Stimulated activated CD8-positive, alpha-beta memory T cell treated with anti-CD3 and anti-CD28 coated beads, Interleukin-4, amount 100 ng/mL, for 1 hour (primary cell): ENCODE measurements at places on chromosomes 3 and 15.

DNA sequence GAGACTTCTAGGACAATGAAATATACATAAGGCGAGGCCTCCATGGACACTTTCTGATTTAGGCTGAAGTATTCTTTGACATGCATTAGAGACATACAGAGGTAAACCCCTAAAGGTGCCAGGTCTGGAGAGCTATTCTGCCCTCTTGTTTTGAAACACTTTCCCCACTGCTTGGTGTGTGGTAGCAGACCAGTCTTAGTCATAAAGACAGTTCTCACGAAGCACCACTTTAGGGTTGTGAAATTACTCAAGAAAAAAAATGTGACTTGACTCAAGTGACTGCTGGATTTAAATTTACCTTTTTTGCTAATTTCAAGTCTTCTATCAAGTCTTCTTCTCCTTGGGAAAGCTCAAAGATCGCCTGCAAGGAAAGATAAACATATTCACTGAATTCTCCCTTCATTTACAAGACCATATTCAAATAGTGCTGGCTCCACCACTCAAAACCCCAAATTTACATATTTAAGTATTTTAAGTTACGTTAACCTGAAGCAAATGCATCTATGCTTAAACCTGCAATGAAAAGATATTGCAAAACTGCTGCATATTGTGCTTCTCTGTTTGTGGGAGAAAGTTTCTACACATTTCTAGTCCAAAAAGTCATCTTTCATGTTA, 48.4 kb downstream of the ARHGEF3 start:
- no peak for DNase-seq

- no peak for DNase-seq
Measured at GRCh38 chr3:87333393-87333892, 57.1 kb upstream of the POU1F1 start.

- no peak for DNase-seq
Measured at GRCh38 chr3:14858105-14858504, 39.3 kb downstream of the FGD5 start.

DNA sequence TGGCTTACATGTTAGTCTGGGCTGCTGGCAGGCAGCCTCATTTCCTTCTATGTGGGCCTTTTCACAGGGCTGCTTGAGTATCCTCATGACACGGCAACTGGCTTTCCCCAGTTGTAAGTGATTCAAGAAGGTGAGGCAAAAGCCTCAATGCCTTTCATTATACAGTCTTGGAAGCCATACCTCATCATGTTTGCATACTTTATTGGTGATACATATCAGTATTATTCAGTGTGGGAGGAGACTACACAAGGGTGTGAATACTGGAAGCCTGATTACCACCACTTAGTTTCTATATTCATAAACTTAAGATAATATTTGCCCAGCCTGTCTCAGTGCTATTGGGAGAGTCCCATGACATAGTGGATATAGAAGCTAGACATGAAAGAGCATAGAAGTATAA, 346.8 kb downstream of the SOX2 start:
- DNase-seq, result no peak

DNA sequence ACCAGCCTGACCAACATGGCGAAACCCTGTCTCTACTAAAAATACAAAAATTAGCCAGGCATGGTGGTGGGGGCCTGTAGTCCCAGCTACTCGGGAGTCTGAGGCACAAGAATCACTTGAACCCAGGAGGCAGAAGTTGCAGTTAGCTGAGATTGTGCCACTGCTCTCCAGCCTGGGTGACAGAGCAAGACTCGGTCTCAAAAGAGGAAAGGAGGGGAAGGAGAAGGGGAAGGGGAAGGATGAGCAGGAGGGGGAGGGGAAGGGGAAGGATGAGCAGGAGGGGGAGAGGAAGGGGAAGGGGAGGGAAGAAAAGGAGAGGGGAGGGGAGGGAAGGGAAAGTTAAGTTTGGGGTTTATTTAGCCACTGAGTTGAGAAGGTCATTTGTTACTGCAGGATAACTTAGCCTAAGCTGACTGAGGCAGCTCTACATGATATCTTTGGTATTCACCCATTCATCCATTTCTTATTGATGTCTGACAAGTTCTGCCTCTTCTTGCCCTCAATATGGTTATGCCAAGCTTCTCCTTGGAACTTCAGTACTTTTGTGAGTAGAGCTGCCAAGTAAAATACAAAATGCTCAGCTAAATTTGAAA, 15.9 kb upstream of the ABHD2 start:
- no peak for DNase-seq

DNA sequence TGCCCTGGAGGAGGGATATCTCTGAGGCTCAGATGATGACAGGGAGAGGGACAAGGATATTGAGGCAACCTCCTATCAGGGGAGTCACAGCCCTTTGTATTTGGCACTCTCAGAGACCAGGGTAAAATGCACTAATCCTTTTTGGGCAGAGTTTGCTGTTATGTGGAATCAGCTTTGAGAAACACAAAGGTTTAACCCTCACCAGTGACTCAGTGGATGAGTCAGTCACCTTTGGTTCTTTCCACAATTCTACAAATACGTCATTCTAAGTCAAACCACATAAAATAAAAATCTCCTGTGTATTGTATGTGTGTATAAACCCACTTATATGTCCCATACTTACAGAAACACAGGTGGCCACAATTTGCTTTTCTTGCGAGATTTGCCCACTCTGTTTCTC, 5.1 kb downstream of the LSAMP start:
- no peak for DNase-seq

DNA sequence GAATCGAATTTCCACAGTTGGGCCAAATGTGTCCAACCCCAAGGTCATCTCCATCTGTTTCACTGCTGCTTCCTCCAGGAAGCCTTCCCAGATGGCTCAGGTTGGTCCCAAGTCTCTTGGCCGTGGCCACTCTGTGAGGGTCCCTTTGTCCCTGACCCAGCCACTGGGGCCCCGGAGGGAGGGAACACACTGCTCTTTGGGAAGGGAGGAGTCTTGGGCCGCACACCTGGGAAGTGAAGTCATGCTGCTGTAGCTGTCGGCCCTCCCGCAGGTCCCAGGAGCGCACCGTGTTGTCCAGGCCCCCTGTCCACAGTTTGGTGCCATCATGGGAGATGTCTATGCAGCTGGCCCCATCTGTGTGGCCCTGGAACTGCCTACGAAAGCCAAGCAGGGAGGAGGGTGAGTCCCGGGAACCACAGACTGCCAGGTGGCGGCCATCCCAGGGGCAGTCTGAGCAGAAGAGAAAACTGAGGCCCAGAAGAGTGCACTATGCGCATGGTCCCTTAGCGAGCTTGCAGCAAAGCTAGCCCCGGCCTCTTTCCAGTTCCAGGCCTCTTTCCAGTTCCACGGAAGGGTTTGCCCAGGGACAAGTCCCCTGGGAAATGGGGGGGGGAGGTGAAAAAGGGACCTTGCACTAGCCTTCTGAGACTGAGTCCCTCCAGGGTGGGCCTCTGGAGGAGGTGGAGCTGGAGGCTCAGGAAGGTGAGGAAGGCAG, 44.6 kb downstream of the TLE3 start:
- no peak for DNase-seq

GRCh38 chr15:88605189-88606069, 15.7 kb upstream of the AEN start:
- DNase-seq, result no peak

- DNase-seq, result no peak
Measured at GRCh38 chr3:193850084-193850619, 257.1 kb downstream of the OPA1 start.

DNA sequence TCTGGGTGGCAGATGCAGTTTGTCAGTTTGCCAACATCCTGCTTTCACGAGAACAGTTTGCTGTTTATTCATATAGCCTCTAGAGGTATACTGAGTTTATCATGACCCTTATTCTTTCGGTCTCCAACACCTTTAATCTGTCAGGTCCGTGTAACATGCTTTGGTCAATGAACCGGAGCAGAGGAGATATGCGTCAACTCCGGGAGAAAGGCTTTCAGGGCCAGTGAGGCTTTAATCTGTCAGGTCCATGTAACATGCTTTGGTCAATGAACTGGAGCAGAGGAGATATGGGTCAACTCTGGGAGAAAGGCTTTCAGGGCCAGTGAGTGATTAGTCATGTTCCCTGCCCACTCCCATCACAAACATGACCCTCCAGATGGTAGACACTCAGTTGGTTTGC, 16.9 kb upstream of the GPD1L start:
- DNase-seq, result no peak

- no peak for DNase-seq
Measured at GRCh38 chr3:194019398-194020165, 116.4 kb upstream of the HES1 start.

DNA sequence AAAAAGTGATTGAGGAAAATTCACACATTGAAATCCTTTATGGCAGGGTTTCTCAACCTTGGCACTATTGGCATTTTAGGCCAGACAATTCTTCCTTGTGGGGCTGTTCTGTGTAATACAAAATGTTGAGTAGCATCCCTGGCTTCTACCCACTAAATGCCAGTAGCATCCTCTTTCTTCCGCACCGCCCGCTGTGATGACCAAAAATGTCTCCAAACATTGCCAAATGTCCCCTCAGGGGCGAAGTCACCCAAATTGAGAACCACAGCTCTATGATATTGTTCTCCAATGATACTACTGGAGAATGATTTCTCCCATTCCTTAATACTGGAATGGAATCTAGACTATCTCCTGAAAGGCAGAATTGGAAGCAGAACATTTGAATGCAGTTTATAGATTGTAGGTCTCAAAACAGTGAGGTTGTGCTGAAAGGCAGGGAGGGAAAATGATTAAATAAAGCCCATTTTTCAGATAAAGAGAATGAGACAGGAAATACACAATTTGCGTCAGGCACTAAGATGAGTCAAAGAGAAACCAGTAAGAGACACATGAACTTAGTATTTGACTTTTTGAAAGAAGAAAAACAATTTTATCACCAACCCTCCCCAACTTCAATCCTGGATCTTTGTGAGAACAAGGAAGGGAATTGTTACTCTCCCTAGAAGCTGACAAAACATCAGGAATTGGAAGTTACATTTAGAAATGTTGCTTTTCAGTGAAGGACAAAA, 101.6 kb upstream of the TNIK start:
- no peak for DNase-seq
